ENCODE measurements at places on chromosomes 13 and 19.
A peak's percentile ranks its signal among the peaks of the same experiment; 100 is the strongest.

DNA sequence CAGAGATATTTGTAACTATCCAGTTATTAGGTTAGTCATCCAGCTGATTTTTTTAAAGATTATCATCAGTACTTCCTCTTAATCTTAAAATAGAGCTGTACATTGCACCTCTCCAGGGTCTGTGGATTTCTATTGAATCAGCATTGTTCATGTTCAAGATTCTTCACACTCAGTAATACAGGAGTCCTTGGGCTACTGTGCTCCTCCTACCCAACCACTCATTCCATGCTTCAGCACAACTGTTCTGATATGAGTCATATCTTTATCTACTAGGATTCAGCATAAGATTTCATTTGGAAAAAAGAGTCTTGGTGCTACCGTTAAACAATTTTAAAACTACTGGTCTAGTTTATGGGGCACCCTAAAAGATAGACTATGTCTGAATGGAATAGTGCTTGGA lies 357.8 kb downstream of the DCT start:
- peak; percentile 52 for DNase-seq

GRCh38 chr13:92196591-92197256 lies 798.3 kb downstream of the GPC5 start:
- no peak for DNase-seq

- DNase-seq = no peak
Measured at GRCh38 chr13:20391597-20392452, 133.8 kb downstream of the CRYL1 start.

- peak; percentile 22 for DNase-seq
Measured at GRCh38 chr19:18487576-18488402, 34.1 kb downstream of the ELL start.

DNA sequence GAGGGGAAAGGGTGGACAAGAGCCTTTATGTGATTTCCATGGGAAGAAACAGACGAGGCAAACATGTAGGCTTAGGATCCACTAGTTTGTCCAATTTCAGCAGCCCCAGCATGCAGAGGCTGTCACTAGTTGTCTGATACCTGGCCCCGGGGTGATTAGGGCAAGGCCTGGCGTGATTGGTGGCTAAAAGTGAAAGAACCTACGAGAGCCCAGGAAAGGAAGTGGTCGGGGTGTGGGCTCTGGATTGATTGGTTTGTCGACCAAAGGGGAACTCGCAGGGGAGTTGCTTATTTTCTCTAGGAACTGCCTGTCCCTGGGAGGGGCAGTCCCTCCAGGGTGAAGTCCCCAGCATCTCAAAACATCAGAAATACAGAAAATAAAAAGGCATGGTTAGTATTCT lies 64.2 kb upstream of the UQCRFS1 start:
- peak; percentile 28 for DNase-seq

DNA sequence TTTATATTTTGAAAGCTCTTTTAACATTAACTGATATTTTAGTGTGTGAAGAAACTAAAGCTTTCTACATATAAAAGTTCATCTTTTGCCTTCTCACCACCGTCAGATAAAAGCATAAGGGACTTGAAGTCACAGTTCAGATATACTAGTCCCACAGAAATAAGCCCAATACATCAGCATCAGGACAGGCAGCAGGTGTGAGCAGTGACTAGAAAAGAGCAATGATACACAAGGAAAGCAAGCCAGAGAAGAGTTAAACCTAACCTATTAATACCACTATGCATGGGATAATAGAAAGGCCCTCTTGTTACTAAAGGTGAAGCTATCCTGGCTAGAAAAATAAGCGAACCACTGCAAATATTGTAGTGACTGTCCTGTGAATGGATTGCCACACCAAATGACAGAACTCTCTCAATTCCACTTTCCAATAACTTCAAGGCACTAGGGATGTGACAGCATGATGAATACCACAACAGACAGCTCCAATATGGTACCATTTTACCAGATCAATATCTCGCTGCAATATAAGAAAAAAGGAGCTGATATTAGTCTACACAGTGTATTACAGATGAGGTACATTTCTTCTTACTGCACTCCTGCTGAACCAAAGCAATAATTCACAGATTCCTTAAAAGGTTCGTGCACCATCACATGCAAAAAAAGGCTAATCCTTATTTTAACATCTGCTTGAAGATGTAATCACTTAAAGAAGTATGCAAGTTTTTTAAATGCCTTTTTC lies 114.1 kb downstream of the DACH1 start:
- DNase-seq = no peak

GRCh38 chr19:36915992-36916830 lies at the start of the genes ZNF568 and ZNF829:
TSS of gene ZNF568 (plus strand) at chr19:36916332. CDS start at chr19:36922771, 6,439 bp downstream.
TSS of gene ZNF829 (minus strand) at chr19:36916291. CDS start at chr19:36915167, 1,124 bp downstream.
- DNase-seq = peak; percentile 80

GRCh38 chr19:39246951-39247669 lies 1.5 kb downstream of the IFNL4 start:
- no peak for DNase-seq

DNA sequence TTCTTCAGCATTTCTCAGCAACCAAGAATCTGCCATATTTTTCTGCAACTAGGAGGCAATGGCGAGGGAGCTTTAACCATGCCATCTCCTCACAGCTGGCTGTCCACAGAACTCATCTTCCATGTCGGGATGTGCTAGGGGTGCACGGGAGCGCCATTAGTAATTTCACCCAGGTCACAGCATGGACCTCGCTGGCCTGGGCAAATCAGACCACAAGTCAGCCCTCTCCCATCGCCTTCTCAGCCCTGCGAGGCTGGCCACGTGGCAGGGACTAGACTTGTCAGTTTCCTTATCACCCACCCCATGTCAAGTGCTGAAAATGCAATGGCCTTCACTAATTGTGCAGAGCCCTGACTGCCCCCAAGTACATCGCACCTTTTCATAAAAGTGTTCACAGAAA lies 15.7 kb downstream of the COL4A1 start:
- DNase-seq = no peak

DNA sequence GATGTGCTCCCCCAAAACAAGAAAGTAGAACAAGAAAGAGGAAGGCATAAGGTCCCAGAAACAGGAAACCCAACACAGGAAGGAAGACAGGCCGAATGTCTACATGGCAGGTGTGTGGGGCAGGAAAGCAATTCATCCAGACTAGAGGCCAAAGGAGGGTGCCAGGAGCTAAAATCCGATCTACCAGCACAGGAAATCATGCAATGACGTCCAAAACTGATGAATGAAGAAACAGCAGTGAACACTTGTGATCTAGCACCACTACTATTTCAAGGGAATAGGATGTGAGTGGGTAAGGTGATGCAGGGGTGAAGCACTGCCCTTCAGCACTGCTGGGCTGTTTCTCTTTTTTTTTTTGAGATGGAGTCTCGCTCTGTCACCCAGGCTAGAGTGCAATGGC lies 59.1 kb downstream of the DOCK9 start:
- DNase-seq = no peak

- no peak for DNase-seq
Measured at GRCh38 chr13:37490176-37490779, 108.3 kb downstream of the POSTN start.

GRCh38 chr13:99975626-99976025 lies 4.1 kb upstream of the ZIC5 start:
- no peak for DNase-seq

- no peak for DNase-seq
Measured at GRCh38 chr19:34429553-34429952, 1.4 kb downstream of the UBA2 start.
